ENCODE measurements at places on chromosomes 11 and 22. TPM values are rescaled to one million over a fixed set of nuclear protein-coding genes. Genes with fewer than 3 reads are reported as not detected.

Gene ALG8
- total RNA-seq, result 81.4 TPM

DNA sequence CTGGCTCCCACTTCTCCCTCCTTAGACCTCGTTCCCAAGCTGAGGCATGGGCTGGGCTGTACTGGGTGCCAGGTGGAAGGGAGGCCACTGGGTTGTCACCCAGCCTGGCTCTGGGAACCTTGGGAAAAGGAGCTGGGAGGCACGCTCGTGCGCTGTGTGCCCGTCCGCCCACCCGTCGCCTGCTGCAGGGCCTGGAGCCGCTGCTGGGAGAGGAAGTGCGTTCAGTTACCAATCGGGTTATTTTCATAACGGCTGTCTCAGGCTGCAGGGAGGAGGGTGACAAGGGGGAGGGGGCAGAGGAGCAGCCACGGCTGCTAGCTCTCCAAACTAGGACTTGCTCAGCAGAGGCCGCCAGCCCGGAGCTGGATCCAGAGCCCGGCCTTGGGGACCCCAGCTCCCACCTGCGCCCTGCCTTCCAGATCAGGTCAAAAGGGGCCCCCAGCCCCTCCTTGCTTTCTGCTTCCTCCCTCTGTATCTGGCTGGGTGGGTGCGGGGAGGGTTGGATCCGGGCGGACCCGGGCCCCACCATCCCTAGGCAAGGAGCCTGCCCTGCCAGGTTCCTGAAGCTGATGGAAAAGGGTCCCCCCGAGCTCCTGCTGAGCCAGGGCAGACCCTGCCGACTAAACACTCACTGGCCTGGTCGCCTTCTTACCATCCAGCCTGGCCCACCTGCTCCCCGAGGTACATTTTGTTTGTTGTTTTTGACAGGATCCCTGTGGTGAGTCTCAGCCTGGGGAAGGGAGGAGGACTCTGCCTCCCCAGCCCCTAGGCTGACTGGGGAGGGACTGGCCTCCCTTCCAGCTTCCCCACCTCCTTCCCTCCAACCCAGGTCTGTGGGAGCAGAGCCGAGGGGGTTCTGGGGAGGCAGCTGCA, 14.3 kb downstream of the DGKZ start:
- DNase-seq, result no peak

GRCh38 chr11:87832211-87832610, 343.0 kb downstream of the RAB38 start:
- DNase-seq, result no peak

Gene C11orf98
- total RNA-seq, result 157 TPM

- no peak for DNase-seq
Measured at GRCh38 chr11:77250881-77251640, 50.4 kb downstream of the GDPD4 start.

- peak; percentile 89 for DNase-seq
Measured at GRCh38 chr22:42277988-42278776, 7.7 kb upstream of the TCF20 start.

Gene MS4A3
- not detected for total RNA-seq

Gene MMP13
- total RNA-seq, result not detected

Gene JHY
- total RNA-seq, result not detected

Gene JRKL
- 2.6 TPM for total RNA-seq

Gene SUN2
- 23.9 TPM for total RNA-seq

Gene PIWIL4
- not detected for total RNA-seq

- DNase-seq, result no peak
Measured at GRCh38 chr11:94796863-94797262, 28.7 kb downstream of the AMOTL1 start.

Gene GRIK4
- 0.37 TPM for total RNA-seq

DNA sequence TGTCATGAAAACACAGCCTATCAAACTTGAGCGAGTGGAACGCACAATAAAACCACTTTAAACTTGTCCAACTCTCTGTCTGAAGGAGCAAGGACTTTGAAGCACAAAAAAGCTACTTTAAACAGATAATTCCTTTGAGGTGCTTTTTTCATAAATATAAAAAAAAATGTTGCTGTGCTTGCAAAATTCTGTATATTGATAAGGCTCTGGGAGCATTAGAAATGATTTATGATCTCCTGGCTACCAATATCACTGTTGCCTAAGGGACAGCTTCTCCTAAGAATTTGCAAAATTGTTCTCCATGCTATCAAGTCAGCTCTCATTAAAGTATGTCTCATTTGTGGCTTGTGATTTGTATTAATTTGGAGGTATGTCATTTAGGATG, 37.6 kb upstream of the LDLRAD3 start:
- DNase-seq, result no peak

- DNase-seq, result peak; percentile 20
Measured at GRCh38 chr22:19424186-19424500, 7.4 kb downstream of the HIRA start.

DNA sequence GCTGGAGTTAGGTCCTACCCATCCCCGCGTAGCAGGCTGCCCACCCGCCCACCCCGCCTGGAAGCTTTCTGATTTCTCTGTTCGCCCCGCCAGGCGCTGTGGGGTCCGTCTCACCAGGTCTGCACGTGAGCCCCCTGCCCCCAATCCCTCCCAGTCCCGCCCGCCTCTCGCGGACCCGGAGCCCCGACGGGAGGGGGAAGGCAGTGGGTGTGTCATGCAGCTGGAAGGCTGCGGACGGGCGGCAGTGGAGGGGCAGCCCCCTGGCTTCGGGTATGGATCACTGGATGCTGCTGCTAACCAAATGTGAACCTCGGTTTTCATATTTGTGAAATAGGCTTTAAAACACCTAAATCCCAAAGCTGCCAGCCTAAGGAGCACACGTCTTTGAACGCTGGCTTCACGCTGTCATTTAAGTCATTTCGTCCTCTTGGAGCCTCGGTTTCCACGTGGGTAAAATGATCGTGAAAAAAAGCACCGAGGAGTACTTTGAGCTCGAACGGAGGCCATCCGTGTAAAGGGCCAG, 568 bp upstream of the BIK start:
- no peak for DNase-seq

DNA sequence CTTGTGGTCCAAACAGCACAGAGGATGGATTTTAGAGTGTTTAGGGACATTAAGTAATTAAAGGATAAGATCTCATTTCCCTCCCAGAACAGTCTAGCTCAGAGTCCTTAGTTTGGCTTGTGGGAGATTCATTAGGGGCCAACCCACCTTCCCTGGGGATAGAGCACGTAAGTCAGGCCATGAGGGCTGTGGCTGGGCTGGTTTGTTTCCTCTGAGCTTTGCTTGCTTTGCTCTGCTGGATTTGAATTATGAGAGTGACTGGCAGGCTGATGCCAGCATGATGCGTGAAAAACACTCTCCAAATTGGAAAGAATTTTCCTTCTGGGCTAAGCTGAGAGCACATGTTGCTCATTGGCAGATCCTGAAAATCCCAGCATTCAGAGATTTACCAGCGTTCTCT, 84.7 kb upstream of the HEPHL1 start:
- DNase-seq, result peak; percentile 1

- no peak for DNase-seq
Measured at GRCh38 chr11:115613986-115614632, 109.9 kb upstream of the CADM1 start.

GRCh38 chr11:133723056-133723455, 122.3 kb downstream of the SPATA19 start:
- no peak for DNase-seq

- peak; percentile 98 for DNase-seq
Measured at GRCh38 chr22:31292236-31292989, at the start of gene PIK3IP1. TSS of gene PIK3IP1 (minus strand) at chr22:31292488. CDS start at chr22:31292344, 144 bp downstream.

Gene OR51Q1
- total RNA-seq, result not detected

- no peak for DNase-seq
Measured at GRCh38 chr22:38745676-38746460, 9.9 kb downstream of the SUN2 start.

- no peak for DNase-seq
Measured at GRCh38 chr11:10695833-10696232, 2.3 kb upstream of the IRAG1 start.

Gene FOSL1
- 23.6 TPM for total RNA-seq

Gene AIP
- total RNA-seq, result 102 TPM

- DNase-seq, result peak; percentile 93
Measured at GRCh38 chr11:45872651-45873356, 12.6 kb upstream of the MAPK8IP1 start.

DNA sequence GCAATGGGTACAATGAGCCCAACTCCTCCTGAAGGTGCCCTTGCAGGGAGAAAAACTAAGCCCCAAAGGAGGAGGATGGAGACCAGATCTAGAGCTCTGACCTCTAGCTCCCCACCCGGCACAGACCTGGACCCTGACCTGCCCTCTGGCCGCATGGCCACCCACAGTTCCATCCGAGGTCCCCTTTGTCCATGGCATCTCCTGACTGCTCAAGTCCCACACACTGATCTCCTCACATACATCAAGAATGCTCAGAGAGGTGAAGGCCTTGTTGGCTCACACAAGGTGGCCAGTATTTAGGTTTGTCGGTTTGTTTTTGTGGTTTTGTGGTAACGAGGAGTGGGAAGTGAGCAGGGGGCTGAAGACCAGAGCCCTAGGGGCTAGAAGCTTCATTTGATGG, 423.5 kb upstream of the B3GAT1 start:
- DNase-seq, result no peak

Gene P2RY2
- not detected for total RNA-seq

DNA sequence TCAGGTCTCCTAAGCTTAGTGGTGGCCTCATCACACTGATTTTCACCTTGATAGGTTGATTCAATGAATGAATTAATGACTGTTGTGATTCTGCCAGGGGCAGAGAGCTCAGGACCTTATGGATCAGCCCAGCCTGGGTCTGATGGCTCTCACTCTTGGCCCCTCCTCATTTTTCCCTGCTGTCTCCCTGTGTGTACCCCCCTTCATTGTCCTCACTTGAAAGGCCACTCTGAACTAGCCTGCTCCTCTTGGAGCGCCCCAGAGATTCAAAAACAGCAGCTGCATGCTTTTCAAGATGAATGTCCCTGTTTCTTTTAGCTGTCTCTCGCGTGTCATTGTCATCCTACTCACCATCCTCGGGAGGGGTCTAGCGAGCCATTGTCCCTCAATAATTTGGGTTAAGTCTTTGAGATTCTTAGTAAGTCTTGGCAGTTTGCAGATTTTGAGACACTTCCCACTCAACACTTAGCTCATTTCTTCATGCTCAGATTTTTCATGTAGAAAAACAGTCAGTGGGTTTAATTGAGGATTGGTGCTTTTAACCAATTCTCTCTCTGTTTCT, 42.5 kb upstream of the MICAL2 start:
- DNase-seq, result no peak

- DNase-seq, result no peak
Measured at GRCh38 chr11:36426226-36426848, 83.7 kb downstream of the TRAF6 start.

GRCh38 chr11:70303070-70303469, 32.6 kb downstream of the PPFIA1 start:
- DNase-seq, result no peak

DNA sequence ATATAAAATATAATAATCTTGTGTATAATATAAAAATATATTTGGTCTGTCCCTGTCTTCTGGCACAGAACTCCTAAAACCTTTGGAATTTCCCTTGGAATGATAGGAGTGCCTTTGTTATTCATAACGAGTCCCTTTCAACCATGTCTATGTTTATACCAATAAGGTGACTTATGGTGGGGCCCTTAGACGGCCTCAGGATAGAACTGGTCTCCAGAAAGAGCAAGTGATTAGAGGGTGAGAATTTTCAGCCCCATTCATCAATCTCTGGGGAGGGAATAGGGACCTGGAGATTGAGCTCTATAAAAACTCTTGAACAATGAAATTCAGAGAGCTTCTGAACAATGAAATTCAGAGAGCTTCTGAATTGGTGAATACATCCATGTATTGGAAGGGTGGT, 18.4 kb upstream of the PICALM start:
- no peak for DNase-seq

Gene IGF2
- total RNA-seq, result not detected

Gene LDHAL6A
- total RNA-seq, result not detected

DNA sequence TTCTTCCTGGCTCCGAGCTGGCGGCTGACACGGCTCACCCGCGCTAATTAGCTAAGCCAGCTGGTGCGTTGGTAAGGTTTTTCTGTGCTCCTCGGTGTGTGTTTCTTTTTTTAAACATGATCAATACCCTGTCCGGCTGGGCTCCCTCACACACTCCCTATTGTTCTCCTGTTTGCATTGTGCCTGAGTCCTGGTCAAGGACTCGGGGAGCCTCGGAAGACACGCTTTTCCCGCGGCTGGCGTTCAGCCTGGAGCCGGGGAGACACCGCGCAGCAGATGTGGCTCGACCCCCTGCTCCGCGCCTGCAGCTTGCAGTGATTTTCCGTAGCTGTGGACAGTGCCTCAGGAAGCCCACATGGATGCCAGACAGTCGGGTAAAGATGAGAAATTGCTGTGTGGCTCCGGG, 454.9 kb upstream of the CADM1 start:
- peak; percentile 40 for DNase-seq

- DNase-seq, result no peak
Measured at GRCh38 chr22:23705358-23705757, 14.5 kb downstream of the RGL4 start.

DNA sequence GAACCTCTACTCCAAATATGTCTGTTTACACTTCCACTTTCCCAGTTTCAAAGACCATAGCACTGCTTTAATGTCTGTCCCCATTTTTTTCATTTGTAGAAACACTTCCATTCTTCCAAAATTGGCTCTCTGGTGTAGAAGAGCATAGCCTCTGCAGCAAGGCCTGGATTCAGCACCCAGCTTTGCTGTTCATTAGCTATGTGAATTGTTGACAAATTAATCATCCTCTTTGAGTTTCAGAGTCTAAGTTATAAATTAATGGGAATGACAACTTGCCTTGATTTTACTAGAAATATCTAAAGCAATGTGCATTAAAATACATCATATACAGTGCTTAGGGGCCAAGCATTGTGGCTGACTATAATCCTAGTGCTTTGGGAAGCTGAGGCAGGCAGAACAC, 22.4 kb downstream of the GRIA4 start:
- DNase-seq, result no peak

Gene C22orf31
- total RNA-seq, result not detected

- DNase-seq, result no peak
Measured at GRCh38 chr22:48434156-48434867, 1393.4 kb downstream of the BRD1 start.

DNA sequence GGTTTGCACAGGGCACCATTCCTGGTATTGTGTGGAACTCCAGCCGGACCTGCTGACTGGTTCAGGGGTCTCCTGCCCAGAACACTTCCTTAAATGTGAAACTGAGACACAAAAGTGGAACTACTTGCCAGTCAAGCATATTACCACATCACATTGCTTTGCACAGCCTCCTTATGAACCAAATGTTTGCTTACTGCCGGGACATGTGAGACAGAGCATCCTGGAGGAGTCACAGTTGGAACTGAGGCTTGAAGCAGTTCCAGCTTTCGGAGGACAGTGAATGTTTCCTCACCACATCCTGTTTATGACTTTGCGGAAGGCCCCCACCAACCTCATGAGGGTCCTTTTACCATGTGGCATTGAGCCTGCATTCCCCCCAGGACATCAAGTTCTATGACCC, 105.8 kb upstream of the ARHGAP42 start:
- no peak for DNase-seq

- no peak for DNase-seq
Measured at GRCh38 chr11:110522471-110522870, 92.7 kb downstream of the FDX1 start.

Data from G401 (cell line).